ENCODE measurements at places on chromosomes 16 and 17.

DNA sequence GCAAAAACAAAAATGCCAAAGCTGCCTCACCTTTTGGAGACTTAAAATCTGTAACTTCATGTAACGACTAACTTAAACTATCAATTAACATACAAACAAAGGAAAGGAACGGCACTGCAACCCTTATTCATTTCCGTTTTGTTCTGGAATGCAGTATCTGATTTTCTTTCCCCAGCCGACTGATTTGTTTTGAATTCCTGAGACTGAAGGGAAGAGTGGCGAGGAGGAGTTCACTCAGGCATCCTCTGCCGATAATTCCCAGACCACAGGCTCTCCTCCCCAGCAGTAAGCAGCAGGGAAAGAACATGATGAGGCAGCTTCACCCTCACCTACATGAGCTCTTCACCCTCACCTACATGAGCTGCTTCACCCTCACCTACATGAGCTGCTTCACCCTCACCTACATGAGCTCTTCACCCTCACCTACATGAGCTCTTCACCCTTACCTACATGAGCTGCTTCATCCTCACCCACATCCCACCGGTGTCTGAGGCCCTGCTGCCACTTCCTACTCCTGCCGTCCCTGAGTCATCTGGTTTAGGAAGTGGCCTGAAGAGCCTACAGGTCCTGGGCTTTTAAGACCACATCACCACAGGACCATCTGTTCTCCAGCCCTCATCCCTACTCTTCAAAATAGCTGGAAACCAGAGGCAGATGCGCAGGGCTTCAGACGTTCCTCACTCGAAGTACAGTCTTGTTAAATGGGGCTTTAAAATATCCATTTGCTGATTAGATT is 168.0 kb upstream of the RPH3AL start:
- peak; percentile 96 for DNase-seq

GRCh38 chr17:46782250-46782953 is 36.1 kb downstream of the WNT3 start:
- no peak for DNase-seq

- no peak for DNase-seq
Observed at GRCh38 chr17:76481071-76481655, 13.8 kb downstream of the AANAT start.

- no peak for DNase-seq
Observed at GRCh38 chr17:15303851-15304250, 37.5 kb downstream of the TEKT3 start.

DNA sequence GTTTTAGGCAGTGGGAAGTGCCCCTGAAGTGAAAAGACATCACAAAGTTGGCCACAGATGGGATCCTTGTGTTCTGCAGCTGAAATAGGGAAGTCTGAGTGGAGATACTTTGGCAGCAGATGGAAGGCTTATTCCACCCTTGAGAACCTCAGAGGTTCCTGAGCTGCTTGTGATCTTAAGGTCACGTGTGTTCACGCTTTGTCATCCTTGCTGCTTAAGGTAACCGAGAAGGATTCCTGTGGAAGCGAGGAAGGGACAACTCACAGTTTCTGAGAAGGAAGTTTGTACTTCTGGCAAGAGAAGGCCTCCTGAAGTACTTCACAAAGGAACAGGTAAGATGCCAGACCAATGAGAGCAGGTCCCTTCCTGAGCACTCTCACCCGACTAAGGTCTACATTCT is 12.2 kb downstream of the ADAP2 start:
- no peak for DNase-seq

DNA sequence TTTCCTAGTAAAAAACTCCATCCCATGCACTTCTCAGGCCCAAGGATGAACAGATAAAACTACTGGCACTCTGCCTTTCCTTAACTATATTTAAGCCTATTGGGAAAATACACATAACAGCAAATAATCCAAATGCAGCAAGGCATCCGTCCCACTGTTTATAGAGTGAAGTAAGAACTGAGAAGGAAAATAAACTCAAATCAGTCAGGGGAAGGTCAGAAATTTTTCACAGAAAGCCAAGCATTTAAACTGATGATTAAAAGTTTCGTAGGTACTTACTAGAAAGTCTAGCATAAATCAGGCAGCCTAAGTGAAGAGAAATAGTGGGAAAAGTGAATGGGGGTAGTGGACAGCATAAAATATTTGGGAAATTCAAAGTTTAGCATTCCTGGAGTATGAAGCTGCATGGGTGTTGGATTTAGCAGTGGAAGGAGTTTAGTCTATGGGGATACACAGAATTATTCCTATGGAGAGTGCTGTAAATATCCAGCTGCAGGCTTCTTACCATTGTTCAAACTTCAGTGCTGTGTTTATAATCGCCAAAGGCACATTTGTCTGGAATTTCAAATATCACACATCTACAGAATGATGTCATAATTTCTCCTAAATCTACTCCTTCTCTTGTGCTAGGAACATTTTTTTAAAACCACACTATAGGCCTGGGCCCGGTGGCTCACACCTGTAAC is 1131.0 kb upstream of the GOT2 start:
- DNase-seq = no peak

DNA sequence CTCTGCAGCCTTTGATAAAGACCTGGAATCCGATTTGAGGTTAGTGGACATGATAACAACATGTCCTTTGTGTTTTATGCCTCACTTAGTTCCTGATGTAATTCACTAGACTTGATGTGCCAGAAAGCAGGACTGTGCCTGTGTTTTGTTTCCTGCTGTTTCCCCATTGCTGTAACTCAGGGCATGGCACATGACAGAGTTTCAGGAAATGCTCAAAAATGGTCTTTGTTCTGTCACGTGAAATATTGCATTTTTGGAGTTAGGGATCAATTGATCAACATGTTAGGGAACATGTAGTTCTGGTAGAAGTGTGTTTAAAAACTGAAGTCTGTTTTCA is 32.8 kb downstream of the DHX38 start:
- DNase-seq = no peak

- peak; percentile 75 for DNase-seq
Observed at GRCh38 chr16:72975809-72976437, 72.0 kb downstream of the ZFHX3 start.

DNA sequence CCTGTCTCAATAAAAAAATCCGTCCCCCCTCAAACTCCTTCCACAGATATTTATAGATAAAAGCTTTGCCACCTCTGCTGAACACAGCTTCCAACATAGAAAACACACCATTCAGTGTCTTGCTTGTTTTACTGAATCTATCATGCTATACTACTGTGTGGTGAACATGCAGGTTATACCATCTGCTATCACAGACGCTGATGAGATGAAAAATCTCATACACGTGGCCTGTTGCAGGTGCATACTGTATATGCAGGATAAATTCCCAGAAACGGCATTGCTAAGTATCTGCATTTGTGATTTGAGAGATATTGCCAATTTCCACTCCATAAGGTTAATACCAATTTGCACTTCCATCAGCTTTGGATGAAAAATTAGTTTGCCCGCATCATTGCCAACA is 30.4 kb upstream of the IL34 start:
- no peak for DNase-seq

DNA sequence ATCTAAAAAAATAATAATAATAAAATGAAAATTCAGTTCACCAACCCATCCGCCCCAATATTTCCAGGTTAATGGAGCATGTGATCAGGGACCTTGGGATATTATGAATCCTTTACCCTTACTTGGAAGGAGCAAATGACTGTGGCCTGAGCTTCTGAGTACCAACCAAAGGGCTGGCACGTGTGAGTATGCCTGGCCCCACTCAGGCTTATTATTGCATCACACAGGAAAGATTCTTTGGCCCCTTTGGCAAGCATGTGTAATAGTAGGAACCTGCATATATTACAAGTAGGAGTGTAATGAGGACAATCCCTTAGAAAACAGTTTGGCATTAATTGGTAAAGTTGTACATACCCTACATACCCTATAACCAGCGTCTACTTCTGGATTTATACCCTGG is 7.2 kb upstream of the C17orf78 start:
- no peak for DNase-seq

DNA sequence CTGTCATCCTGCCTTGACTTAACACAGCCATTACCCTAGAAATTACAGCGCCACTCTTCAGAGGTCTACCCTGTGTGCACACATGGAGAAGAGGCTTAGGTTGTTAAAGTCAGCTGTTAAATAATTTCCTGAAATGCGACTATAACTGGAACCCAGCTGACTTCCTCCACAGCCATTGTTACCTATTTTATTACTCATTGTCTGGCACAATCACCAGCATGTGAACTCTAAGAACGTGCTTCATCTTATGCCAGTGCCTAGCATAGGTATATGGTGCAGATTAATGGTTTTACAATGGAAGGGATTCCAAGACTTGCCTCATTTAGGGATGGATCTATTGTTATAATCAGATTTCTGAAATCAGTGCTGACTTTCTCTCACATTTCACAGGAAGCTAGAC is 11.9 kb downstream of the RDM1 start:
- no peak for DNase-seq

DNA sequence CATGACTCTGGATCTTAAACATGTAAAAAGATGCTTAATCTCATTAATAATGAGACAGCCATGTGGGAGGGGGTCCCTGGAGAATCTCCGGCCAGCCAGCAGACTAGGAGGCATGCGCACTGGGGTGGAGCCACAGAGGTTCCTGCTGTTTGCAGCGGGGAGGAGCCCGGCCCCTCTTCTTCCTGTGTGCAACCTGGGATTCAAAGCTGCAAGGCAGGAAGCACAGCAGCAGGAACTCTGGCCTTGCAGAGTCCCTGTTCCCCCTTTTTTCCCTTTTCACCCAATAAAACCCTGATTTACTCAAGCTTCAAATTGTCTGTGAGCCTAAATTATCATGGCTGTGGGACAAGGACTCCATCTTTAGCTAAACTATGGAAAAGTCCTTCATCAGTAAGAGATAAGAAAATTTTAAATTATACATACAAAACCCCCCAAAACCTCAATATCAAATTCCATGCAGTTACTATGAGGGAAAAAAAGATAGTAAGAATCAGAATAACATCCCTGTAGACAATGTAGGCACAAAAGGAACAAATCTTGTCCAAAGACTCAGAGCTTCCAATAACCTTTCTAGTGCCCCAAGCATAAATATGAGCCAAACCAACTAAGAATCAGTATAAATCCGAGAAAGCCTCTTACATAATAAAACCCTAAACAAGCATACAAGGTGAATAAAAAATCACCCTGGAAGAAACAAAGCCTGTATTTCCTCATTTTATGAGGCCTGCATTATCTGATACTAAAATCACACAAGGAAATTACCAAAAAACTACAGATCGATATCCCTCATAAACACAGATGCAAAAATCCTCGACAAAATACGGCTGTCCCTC is 12.1 kb downstream of the CFDP1 start:
- DNase-seq = peak; percentile 76

DNA sequence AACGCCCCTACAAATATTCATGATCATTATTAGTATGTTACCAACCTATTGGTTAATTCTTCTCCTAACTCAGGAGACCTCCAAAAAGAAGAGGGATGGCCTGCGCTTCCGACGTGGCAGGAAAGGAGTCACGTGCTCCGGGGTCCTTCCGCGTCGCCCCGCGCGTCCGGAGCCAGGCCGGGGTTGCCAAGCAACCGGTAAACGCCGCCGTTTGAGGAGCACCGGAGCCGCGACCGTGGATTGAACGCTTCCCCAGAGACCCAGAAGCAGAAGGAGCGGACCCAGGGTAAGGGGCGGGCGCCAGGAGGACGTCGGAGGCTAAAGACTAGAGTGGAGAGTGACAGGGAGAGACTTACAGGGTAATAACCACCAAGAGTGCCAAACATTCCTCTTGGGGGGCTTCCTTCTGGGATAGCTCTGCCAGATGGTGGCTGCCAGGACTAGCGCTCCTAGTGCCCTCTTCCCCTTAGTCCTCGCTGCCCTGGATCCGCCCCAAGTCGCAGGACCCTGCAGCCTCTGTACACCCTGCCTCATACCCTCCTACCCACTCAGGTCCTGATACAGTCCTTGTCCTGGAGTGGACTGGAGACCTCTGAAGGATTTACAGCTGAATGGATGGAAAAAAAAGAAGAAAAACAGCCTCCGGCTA is at the start of gene DNAI2:
TSS of gene DNAI2 (plus strand) at position 175 of the 649 bp plus-strand sequence. CDS start 7,584 bp downstream, outside the sequence.
- DNase-seq = peak; percentile 71

DNA sequence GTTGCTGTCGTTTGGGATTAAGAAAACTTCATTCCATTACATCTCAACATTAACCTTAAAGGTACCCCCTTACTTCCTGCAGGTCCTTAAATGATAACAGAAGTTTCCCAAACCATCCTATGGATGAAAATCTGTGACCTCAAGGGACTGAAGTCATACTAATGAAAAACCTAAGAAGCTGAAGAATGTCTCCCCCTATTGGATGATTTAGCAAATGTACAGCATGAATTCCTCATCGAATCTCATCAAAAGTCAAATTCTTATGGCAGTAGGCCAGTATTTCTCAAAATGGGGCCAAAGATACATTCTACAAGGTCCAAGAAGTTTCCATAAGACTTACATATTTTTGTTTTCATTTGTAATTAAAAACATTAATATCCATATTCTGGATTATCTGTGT is 13.5 kb downstream of the SCO1 start:
- DNase-seq = no peak

DNA sequence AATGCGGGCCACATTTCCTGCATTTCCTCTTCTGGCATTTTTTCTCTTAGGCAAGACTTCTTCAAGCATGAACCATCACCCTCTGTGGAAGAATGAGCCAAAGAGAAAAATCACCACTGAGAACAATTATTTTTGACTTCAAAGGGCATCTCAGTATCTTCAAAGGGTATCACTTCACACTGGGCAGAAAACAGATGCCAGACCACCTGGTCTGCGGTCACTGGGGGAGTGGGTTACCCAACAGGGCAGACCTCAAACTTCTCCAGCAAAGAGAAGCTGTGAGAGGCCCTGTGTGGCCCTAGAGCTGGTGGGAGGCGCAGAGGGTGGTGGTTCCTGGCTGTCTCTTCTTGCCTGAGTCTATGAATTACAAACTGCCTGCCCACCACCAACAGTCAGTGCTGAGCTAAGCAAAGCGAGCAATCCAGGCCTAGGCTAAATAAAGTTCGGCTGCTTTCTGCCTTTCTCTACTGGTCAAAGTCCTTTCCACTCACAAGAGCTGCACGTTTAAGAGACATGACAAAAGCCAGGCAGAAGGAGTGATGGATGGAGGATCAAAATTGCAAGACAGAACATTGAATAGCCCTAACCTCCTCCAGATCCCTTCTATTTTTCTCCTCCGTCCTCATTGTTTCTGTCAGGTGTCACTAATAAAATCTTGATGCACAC is 602.7 kb upstream of the CDH5 start:
- DNase-seq = no peak

DNA sequence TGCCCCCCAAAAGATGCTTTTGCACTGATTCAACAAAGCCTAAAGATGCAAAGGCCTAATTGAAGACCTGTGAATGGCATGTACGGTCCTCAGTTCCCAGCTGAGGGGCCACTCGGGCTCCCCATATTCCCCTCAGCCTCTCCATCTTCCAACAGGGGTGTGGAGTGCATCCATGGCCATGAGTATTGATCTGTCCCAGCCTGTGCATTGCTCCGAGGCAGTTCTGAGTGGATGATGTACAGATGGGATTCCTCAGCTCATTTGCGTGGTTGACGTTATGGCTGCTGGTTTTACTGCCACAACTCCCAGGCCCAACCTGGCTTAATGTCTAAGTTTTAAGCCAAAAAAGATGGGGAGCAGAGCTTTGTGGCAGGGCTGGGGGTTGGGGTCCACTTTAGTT is 162.7 kb upstream of the ZNF267 start:
- no peak for DNase-seq
